Thyroid gland (tissue), 4 donors: ENCODE measurements at places on chromosomes 4 and X. TPM values are rescaled to one million over a fixed set of nuclear protein-coding genes. Genes with fewer than 3 reads are reported as not detected.

The RHOH gene
- total RNA-seq, result 1.6 TPM

The ANXA3 gene
- 213 TPM for total RNA-seq

The WAS gene
- 4.5 TPM for total RNA-seq

The VCX gene
- not detected for total RNA-seq

The ADH1A gene
- total RNA-seq, result not detected

The SGCB gene
- 13.9 TPM for total RNA-seq

The CXCL9 gene
- total RNA-seq, result 3.8 TPM
